ENCODE measurements at places on chromosomes 6 and 20.
A peak's percentile ranks its signal among the peaks of the same experiment; 100 is the strongest.

- DNase-seq, result no peak
These were observed 22.7 kb upstream of the BMP6 start for GRCh38 chr6:7703148-7703680.

DNA sequence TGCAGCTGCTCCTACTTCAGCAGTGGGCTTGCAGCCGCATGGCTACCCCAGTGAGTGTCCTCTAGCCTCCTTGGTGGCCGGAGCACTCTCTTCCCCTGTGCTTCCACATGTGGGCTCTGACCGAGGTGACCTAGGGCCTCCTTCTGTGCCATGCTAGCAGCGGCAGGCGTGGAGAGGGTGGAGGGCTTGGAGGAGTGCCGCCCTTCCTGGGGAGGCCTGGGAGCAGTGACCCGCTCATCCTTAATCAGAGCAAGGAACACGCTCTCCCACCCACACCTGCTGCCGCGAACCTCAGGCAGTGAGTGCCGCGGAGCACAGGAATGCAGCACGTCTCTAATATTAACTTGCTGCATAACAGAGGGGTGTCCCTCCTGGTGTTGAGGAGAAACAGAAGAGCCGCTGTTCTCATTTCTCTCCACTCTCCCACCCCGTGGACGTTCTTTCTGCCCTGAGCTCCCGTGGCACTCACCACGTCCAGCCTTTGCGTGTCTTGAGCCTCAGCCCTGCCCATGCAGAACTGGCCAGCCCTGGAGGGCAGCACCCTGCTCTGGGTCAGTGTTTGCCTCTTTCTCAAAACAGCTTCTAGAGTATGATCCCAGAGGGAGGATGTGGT, 31.9 kb downstream of the DUSP22 start:
- no peak for DNase-seq

DNA sequence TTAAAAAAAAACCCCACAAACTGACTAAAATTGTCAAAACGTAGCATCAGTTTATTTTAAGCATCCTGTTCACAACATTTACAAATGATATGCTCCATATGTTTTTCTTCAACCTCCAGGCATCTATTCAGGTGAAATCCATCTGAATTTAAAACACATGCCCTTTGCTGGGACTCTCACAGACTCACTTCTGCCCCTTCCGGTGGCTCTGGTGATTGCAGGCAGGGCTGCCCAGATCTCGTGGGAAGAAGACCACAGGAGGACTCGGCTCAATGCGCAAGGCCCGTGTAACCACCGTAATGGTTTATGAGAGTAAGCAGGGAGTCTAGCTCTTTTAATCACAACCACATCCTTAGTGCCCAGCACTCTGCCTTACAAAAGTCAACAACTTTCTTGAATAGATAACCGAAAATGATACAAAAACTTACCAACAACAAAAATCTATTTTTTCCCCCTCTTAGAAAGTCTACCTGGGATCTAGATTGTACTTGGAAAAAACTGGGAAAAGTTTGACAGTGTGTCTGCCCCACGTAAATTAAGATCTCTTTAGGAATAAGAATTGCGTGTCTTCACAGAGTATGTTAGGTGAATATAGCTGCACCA, 139.1 kb downstream of the KIF16B start:
- DNase-seq, result peak; percentile 43

DNA sequence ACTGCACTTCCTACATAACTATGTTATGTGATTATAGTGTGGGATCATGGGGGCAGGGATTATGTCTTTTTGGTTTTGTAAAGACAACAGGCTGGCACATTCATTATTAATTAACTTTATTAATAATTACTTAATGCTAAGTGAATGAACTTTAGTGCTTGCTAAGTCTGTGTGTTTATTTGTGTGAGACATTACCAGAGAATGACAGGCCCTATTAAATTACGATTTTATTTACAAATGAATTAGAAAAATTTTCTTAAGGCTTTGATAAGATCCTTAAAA, 100.9 kb downstream of the CD83 start:
- no peak for DNase-seq

DNA sequence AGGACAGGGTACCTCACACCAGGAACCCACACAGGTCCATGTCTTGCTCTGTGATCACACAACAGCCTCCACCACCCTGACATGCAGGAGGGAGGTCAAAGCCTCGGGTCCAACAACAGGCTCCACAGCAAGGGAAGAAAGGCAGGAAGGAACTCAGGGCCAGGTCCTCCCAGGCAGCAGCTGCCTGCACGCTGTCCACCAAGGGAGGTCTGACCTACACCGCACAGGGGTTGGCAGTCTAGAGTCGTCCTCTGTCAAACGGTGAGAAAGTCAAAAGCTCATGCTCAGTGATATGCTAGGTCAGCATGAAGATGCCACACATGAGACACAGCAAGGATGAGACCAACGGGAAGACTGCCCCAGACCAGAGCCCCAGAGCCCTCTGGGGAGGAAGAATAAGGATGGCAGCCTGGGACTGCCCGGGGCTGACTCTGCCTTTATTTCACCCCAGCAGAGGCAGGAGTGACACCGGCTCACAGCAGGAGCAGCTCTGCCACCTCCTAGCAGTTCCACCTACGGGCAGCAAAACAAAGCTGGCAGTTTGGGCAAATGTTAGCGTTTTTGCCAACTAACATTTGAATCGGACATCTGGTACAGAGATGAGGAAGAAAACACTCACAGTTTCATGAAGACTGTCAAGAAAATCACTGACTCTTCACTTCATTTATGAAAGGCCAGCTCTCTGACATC, 8.5 kb downstream of the GMEB2 start:
- DNase-seq, result no peak

DNA sequence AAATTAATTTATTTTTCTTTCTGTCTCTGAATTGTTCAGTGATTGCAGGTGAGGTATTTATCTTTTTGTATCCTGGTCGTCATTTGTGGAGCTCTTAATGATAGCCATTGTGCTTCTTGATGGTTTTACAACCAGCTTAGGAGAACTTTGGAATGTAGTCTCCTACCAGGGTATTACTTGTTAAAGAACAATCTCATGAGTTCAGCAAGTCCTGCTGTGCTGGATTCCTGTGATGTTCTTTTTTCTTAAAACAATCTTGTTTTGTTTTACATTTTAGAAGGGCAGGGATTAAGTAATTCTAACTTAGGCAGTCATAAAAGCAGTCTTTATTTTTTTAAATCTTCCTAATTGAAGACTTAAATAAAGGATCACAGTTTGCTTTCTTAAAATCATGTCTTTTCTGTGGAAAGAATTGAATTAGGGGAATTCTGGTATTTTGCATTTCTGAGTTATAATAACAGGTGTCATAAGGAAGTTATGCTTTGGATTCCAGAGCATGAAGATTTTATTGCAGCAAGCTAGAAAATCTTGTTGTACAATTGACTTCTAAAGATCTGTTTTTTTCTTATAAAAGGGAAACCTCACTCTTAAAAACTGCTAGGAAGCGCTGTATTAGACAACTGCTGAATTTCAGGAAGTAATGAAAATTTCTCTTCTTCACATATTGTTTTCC, 23.7 kb downstream of the RIOK1 start:
- DNase-seq, result no peak

Data from HFF-Myc (cell line).